ENCODE measurements at places on chromosomes 5 and 9.

DNA sequence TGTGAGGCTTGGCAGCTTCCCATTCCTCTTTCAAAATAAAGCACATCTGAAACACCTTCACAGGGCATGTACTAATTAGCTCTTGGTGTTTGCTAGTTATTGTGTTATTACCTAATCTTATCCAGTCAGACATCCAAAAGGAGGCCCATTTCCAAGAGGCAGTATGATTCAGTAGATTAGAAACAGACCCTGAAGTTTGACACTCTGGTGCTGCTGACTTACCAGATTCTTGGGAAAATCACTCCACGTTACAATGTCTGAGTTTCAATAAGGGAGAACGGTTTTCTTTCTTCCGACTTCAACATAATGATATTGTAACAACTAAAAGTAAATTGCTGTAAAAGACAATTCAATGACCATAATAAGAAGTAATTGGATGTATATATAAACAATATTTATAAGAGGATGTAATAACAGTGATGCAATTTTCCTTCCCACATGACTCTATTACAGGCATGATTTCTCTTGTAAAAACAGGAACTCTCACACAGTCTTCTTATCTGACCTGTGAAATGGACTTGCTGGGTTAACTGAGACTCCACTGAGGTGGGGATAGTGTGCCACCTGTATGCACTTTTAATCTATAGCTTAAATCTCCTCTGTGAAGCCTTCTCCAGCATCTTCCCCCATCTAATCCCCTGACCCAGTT, 181.3 kb upstream of the ELL2 start:
- no peak for DNase-seq

GRCh38 chr9:81132318-81132717, 557.0 kb downstream of the TLE1 start:
- no peak for DNase-seq

DNA sequence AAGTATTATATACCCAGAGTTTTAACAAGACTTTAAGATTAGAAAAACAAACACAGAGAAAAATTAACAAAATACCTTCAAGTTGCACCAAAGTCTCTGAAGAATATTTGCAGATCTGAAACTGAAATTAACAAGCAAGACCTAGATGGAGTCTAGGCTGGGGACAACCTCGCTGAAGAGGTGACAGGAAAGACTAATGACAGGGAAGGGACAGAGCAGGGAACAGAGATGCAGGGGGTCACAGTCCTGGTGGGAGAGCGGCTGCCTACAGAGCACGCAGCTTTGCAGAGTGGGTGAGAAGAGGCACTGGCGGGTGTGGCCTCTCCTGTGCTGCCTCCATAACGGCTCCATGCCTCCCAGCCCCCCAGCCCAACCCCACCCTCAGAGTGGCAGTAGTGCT, 13.5 kb downstream of the RETREG1 start:
- DNase-seq = no peak

GRCh38 chr9:5851445-5851844, 18.5 kb upstream of the ERMP1 start:
- no peak for DNase-seq

GRCh38 chr5:130884023-130884422, 281.0 kb downstream of the HINT1 start:
- DNase-seq = no peak

DNA sequence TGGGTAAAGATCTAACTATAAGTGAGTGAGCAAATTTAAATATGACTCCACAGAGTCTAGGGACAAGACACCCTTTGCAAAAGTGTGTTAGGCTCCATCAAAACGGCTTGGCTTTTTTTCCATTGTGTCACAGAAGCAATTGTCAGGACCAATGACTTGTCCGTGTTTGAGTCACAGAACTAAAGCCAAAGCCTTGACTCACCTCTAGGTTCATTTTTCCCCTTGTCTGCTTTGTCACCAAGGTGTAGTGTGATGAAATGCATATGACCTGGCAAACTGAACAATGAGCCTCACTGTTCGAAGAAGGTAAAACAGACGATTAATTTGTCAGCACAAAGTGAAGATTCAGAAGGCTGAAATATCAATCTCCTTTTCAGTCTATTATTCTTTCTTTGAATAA, 331.0 kb downstream of the GLIS3 start:
- DNase-seq = no peak

DNA sequence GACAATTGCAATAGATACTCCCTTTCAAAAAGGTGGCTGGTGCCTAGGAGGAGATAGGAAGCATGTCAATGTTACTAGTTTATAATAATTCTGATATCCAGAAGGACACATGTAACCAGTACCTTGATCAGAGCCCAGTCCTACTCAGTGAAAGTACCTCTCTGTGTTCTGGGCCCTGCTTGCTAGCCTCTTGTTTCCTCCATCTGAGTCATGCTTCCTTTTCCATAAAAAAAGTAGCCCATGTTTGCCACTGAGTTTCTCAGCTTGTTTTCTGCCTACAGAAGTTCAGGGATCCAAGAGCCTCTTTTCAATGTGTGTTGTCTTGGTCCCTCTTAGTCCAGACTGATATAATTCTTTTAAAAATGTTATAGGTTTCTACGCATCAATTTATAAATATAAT, 149.0 kb downstream of the SSBP2 start:
- no peak for DNase-seq

DNA sequence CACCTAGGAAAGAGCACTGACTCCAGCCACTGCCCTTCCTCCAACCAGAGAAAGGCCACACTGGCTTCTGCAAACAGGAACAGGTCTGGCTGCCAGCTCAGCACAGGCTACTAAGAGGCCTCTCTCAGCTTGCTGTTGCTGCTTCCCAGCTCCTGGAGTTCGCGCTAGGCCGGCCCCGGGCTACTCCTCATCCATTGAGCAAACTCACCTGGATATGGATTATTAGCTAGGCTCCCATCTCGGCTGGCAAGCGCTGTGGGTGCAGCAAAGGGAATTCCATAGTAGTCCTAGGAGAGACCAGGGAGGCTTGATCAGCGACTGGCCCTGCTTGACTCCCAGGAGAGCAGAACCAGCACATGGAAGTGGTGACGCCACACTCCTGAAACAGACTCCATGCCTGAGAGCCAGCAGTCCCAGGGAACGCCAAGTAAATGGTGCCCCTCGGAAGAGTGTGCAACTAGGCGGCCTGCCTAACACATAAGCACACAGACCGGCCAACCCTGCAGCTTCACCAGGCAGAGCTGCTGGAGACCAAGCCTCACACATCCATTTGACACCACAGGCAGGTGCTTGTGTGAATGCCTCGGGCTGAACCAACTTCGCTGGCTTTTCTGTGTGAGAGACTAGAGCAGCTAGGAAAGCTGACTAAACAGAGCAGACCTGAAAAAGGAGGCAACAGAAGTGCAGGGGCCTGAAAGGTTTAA, 107.2 kb downstream of the UBE2R2 start:
- DNase-seq = no peak

DNA sequence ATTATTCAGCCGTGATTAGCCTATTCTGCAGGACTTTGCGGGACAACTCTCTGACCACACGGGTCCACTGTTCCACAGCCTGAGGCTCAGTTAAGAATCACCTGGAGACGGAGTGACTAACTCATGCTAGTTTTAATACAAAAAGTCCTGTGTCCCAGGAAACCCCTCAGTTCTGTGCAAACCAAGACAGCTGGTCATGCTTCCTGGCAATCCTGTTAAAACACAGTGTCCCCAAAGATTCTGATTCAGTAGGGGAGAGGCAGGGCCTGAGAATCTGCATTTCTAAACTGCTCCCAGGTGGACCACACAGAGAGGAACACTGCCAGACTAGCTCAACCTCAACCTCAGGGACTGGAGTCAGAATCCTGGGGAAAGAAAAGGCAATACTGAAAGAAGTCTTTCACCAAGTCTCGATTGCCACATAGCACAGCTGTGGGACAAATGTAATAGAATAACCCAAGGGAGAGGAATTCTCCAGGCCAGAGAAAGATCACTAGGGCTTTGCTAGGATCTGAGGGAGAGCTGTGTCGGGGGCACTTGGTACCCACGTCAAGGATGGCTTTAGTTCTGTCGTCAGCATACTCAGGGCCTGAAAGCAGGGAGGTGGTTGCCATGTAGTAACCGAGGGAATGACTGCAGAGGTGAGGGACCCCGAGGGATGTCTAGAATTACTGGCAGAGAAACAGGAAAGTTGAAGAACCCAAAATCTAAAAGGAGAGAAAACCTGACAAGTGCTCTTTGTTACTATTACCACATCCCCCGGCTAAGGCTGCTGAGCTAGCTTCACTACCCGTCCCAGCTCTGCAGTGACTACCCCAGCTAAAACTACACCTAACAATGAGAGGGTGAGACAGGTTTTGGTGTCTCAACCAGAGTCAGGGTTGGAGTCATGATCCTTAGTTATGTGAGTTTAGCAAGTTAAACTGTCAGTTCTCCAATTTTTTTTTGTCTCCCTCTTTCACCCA, 8.6 kb downstream of the SUSD1 start:
- DNase-seq = no peak

DNA sequence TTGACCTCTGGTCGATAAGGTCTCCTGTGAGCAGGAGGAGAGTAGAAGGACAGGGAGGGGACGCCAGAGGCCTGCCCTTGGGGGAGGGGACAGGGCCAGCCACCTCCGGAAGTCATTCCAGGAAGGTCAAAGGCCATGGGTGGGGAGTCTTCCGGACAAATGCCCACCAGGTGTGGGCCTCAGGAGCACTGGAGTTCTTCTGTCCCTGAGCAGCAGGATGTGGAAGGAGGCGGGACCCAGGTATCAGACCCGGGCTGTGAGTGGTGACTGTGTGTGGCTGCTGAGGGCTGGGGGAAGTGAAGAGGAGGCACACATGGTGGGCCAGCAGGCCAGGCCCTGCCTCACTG, 13.9 kb downstream of the FGF18 start:
- DNase-seq = no peak

GRCh38 chr5:60503771-60504170, 196.2 kb downstream of the DEPDC1B start:
- DNase-seq = no peak
